ENCODE measurements at places on chromosomes 1 and 21.

- no peak for DNase-seq
Observed at GRCh38 chr21:41048623-41049022, 119.3 kb upstream of the BACE2 start.

DNA sequence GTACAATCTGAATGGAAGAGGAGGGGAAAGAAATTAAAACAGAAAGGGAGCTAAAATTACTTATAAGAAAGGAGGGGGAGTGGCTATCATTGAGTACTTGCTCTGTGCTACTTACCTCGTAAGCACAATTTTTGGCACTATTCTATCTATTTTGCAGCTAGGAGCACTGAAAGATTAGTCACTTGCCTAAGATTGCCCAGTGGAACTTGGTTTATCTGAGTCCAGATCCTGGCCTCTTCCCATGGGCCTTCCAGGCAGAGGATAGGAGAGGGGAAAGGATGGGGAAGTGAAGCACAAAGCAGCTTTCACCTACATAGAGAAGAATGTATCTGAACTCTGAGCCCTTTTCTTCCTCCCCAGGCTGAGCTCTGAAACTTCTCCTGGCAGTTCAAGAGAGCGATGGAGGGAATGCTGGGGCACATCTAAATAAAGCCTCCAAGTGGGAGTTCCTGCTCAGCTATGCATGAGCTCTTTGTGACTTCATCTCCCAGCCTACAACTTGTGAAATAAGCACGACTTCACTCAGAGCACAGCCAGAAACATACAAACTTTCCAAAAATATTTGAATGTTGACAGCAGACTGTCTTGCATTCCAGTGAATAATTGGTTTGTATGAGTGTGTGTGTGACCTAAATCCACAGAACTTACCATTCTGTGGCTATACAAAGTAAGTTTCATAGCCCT is 29.4 kb downstream of the HMGB4 start:
- DNase-seq: no peak

DNA sequence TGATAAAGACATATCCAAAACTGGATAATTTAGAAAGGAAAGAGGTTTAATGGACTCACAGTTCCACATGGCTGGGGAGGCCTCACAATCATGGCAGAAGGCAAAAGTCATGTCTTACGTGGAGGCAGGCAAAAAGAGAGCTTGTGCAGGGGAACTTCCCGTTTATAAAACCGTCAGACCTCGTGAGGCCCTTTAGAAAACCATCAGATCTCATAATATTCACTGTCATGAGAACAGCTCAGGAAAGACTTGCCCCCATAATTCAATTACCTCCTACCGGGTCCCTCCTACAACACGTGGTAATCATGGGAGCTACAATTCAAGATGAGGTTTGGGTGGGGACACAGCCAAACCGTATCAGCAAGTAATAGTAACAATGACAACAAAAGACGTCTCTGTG is 88.2 kb upstream of the SLC25A33 start:
- DNase-seq: no peak

- peak; percentile 42 for DNase-seq
Observed at GRCh38 chr1:203556047-203556851, 62.3 kb downstream of the OPTC start.

GRCh38 chr21:36743008-36743407 is 44.1 kb downstream of the SIM2 start:
- no peak for DNase-seq

DNA sequence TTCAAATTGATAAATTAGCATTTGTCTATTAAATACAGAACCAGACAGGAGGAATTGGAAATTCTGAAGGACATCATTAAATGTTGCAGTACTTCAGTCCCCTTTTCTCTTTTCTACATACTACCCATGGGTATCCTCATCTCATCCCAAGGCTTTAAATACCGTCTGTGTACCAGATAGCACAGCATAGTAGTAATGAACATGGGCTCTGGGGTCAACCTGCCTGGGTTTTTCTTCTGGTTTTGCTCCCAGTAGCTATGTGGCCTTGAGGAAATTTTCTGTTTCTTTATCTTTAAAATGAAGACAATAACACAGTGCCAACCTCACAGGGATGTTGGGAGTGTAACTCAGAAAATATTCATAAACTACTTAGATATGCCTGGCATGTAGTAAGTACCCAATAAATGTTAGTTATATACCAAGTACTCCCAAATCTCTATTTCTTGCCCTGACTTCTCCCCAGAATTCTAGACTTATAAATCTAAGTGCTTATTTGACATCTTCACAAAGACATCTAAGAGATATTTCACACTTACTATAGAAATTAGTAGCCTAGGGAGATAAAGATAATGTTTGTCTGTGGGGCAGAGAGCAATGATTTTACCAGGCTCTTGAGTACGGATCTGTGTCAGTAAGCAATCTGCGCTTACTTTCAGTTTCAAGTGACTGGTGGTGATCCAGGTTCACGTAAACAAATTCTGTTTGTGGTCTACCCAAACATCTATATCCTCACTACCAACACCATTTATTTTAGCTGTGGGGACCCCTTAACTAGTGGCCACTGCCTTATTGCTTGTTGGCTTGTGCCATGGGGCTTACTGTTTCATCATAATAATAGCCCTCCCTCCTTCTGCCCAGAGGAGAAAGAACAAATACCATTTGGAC is 37.3 kb downstream of the VANGL2 start:
- DNase-seq: no peak

DNA sequence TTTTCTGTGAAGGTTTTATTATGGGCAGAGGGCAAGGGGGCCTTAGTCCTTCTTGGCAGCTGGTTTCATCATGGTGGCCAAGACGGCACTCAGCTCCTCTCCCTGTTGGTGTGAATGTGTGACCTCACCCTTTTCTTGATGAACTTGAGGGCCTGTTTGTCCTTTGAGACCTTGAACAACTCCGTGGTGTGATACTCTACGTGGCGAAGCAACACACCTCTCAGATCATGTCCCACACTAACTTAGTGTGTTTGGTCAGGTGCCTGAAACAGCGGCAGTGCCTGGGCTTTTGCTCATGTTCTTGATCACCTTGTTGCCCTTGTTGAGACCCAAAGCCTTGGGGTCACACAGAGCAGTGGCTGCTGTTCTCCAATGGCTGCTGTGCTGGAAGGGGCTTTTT is 13.4 kb downstream of the L1TD1 start:
- no peak for DNase-seq

GRCh38 chr21:41783476-41784180 is 16.8 kb upstream of the RIPK4 start:
- DNase-seq: no peak

DNA sequence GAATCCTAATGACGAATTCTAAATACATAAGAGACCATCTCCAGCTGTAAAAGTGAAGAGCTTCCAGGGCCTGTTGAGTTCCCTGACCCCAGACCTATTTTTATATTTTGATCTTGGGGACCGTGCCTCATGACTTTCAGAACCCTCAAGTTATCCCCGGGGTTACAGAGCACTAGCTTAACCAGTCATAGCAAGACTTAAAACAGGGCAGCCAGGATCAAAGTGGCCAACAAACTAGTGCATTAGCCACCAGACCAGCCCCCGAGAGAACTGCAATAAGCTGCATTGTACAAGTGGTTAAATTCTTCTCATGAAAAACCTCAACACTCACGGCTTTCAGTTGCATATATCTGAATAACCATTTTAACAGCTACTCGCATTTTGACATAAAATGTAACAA is 183.0 kb downstream of the BARHL2 start:
- DNase-seq: no peak

DNA sequence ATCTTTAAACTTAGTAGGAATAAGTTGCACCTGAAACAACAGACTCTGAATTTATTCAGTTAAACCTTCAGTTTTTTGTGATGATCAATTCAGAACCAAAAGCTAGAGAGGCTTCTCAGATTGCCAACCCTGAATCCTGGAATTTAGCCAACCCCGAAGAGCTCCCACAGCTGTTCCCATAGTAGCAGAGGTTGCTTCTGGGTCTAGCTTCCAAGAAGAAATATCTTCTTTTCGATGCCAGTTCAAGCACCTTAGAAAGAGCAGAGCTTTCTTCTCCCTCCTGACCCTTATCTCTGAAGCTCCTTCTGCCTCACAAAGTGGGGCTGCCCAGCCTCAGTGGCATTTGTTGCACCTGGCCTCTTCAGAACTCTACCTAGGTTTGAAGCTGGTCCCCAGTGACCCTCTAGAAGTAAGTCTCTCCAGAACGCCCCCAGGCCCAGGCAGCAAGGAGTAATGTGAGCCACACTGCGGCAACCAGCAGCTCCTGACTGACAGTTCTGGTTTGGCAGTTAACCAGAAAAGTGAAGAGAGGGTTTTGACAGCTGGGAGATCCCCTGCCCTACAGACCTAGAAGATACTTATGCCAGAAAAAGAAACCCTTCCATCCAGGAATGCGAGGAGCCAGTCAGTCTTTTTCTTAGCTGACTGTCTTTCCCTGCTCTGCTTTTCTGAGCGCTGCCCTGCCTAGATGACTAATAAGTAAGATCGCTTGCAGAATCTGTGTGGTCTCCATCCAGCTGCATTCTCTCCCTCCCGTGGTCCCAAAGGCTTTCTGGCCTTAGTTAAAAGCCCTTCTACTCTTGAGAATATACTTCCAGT is 165.9 kb downstream of the ADGRL4 start:
- no peak for DNase-seq

DNA sequence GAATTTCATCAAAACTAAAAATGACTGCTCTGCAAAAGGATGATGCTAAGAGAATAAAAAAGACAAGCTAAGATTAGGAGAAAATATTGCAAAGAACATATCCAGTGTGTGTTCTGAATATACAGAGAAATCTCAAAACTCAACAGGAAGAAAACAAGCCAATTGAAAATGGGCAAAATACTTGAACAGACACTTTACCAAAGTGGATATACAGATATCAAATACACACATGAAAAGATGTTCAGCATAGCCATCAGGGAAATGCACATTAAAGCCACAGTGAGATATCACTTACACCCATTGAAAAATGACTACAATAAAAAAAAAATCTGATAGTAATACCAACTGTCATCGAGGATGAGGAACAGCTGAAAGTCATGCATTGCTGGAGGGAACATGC is 21.3 kb downstream of the PRMT2 start:
- DNase-seq: no peak

DNA sequence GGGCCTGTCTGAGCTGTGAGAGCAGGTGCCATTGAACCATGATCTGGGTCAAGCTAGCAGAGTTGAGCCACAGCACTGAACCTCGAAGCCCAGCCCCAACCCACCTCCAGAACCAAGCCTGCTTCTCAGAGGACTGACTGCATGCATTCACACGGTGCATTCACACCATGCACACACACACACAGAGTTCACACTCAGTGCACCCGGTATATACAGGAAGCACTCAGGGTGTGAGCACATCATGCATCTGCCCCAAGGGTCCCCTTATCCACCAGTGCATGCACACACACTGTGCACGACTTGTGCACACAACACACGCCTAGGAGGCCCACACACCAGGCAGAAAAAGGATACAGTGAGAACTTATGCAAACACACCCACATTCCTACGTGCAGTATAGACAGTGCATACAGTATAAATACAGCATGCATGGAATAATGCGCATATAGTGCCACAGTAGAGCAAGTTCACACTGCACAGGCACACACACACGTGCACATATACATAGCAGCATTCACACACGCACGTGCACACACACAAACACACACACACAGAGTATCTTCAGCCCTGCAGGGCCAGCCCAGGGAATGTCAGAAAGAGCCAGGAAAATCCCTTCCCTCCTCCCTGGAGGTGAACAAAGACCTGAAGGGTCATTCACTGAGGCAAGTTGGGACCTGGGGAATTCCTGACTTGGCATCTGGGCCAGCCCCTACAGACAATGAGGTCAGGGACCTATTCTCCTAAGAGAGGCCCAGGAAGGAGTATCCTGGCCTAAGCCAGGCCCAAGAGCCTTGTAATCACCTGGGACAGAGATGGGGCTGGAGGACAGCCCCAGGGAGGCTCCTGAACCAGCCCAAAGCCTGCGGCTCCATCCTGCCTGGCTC is 42.1 kb downstream of the CAMK2N1 start:
- DNase-seq: no peak

DNA sequence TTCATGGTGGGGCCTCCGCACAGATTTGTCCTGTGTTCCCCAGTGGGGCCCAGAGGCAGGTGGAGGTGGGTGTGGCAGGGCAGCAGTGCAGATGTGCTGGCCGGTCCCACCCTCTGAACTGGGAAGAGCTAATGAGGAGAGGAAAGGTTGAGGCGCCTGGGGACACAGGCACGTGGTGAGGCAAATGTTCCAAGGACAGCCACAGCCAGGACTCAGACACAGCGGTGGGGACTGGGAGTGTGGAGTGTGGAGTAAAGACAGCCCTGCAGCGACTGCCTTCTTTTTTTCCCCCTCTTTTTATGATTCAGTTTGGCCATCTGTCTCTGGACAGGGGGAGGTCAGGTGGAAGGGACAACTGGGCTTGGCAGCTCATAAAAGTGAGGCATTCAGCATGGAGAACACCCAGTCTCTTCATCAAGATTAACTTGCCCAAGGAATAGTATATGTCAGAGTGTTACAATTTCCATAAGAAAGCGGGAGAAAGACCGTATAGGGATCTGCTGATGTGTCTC is 104.2 kb upstream of the GCLM start:
- DNase-seq: no peak

DNA sequence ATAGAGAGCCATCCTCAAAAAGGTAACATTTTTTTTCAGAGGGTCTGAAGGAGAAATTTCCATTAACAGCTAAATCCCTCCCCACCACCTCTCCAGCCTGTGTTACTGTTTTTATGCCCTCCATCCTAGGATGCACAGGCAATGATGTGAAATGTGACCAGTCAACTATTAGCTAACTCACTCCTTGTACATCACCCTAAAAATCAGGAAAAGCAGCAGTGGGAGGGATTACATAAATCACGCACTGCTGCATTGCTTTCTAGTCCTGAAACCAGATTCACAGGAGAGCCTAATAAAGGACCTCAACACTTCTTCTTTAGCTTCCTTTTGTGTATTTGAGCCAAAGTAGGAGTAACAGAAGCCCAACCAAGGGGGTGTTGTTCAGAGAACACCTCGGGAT is 66.3 kb downstream of the LMO4 start:
- DNase-seq: no peak

DNA sequence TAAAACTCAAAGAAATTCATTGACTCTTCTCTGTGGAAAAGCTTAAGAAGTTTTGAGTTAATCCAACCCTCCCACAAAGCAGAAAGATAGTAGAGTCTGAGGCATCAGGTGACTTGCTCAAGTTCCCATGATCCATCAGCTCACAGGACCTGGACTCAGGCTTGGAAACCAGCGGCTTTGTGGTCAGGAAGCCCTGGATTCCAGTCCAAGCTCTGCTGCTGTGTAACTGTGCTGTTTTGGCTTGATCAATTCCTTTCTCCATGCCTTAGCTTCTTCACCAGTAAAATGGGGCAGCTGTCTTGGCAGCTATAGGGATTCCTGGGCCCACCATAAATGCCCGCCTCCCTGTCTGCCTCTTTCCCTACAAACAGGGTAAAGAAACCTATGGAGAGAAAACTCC is 180.2 kb downstream of the HIVEP3 start:
- DNase-seq: no peak

GRCh38 chr21:32411350-32412161 is 950 bp upstream of the EVA1C start:
- DNase-seq: peak; percentile 15

DNA sequence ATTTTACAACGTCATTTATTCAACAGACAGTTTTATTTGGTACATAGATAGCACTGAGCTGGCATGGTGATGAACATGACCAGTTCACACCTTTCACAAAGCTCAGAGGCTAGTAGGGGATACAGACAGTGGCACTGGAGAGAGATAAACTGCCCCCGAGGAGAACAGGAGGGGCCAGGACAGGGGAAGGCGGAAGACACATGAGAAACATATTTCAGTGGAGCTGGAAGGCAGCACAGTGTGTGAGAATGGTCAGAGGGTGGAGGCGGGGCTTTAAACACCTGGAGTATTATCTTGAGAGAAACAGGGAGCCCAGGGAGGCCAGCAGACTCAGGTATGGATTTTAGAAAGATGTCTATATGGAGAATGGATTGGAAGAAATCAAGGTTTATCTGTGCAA is 49.5 kb downstream of the CHML start:
- no peak for DNase-seq
